ENCODE measurements at places on chromosomes 11 and 22.

- H3K4me3 ChIP-seq: no peak overlapping the region
- peaks cover 2% of the 10 kb centered on the region for H3K27me3 ChIP-seq
- no peaks in the 10 kb centered on the region for H3K36me3 ChIP-seq
- H3K27ac ChIP-seq: no peak overlapping the region
- no peak for DNase-seq
Measured at GRCh38 chr11:69364921-69365320, 71.0 kb downstream of the MYEOV start.

- DNase-seq: no peak
- no peaks in the 10 kb centered on the region for H3K4me1 ChIP-seq
- no peaks in the 10 kb centered on the region for H3K27me3 ChIP-seq
- no peak overlapping the region for H3K27ac ChIP-seq
Measured at GRCh38 chr11:12531681-12532080, 142.5 kb upstream of the TEAD1 start.

DNA sequence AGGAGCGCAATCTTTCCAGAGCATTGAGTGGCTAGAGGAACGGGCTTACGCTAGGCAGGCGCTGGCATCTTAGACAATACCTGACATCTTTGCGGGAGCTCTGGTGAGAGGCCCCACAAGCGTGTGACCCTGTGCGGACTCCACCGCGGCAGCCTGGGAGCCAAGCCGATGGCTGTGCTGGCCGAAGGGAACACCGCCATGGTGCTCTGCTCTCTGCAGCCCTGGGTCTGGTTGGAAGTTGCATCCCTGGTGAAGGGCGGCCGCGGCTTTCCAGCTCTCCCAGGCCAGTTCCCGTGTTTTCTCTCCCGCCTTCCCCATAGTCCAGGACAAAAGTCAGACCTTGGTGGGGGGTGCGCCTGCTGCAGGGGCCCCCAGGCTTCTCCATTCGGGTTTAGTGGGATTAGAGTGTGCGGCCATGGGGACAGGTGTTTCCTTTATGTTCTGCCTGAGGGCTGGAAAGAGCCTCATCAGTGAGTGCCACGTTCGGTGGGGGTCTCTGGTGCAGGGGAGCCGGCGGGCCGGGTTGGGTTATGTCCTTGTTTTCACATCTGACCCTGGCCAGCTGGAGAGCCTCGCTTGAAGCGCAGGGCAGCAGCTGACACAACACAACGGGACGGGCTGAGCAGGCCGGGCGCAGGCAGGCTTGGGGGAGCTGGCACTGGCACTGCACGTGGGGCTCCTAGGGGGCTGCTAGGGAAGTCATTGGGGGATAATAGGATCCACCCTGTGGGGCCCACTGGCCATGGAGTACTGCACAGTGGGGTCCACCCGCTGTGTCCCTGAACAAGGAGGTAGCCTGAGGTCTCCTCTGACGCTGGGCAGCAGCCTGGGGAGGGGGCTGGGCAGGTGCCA is 94.8 kb downstream of the KCNQ1 start:
- no peak overlapping the region for H3K27ac ChIP-seq
- H3K4me3 ChIP-seq: no peak overlapping the region
- peak; percentile 10 for DNase-seq

GRCh38 chr22:16608931-16609330 is 16.3 kb upstream of the CCT8L2 start:
- peak; percentile 21 for DNase-seq
- peak overlapping the region; percentile 54 for H3K4me3 ChIP-seq
- H3K4me1 ChIP-seq: no peaks in the 10 kb centered on the region
- H3K27ac ChIP-seq: no peak overlapping the region
- H3K36me3 ChIP-seq: no peaks in the 10 kb centered on the region

DNA sequence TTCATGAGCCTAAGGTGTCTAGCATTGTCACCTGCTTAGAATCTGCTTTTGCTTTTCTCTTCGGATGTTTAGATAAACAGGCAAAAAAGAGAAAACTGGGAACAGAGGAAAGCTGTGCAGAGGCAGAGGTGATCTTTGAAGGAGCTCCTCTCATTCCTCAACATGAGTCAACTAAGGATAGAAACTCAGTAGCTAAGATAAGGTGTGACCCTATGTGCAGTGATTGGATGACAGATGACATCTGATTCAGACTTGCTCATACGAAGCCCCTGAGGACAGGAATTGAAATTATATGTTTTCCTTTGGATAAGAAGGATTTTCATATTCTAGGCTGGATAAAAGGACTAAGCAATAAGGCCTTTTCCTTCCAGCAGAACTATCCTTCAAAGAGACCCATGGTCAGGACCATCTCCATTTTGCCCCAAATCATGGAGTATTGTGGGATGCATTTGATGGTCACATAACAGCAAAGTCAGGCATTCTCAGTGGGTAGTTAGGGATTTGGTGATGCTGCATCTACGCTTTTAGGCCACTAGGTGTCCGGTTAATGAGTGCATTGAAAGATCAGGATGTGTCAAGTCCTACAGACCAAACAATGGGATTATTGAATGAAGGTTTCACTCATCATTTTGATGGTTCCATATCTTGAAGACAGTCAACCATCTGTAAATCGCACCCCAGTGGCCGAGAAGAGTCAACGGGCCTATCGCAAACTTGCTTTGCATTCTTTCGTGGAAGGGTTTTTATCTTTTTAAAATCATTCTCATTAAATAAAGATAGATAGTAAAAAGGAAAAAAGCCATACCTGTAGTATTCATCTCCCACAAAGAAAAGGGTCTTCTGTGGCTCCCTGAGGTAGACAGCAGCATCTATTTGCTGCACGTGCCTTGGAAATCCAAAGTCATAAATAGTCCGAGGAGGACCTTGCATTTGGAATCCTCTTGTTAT is 32.2 kb downstream of the MMP20 start:
- no peaks in the 10 kb centered on the region for H3K4me1 ChIP-seq
- no peaks in the 10 kb centered on the region for H3K36me3 ChIP-seq
- no peak for DNase-seq
- H3K4me3 ChIP-seq: no peak overlapping the region
- H3K27ac ChIP-seq: no peak overlapping the region
- no peaks in the 10 kb centered on the region for H3K27me3 ChIP-seq

Data from psoas muscle (tissue), 8 donors.